ENCODE measurements at places on chromosomes 12 and 14.

DNA sequence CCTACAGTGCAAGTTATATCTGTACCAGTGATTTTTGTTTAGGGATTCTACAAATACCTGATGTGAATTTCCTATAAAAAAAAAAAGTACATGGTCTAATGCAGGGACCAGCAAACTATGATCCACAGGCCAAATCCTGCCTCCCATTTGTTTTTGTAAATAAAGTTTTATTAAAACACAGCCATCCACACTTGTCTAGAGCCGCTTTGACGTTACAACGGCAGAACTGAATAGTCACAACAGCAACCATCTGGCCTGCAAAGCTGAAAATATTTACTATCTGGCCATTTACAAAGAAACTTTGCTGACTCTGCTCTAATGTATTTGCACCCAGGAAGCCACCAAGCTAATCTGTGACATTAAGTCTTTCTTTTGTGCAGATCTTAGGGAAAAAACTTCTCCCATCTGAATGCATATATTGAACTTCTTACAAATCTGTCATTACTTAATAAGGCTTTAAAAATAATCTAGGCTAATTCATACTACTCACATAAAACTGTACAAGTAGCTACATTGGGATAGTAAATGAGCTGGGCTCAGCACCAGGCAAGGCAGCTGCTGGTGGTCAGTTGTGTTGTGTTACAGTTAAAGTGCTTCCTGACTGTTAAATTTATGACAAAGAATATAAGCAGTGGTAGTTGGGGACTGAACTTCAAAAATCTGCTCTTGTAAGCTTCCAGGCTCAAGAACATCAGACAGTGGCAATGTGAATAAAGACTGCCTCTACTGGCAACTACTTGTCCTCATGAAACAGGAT lies 303.3 kb downstream of the MED13L start:
- DNase-seq = no peak

- no peak for DNase-seq
Measured at GRCh38 chr14:65360144-65360784, 52.3 kb upstream of the FUT8 start.

DNA sequence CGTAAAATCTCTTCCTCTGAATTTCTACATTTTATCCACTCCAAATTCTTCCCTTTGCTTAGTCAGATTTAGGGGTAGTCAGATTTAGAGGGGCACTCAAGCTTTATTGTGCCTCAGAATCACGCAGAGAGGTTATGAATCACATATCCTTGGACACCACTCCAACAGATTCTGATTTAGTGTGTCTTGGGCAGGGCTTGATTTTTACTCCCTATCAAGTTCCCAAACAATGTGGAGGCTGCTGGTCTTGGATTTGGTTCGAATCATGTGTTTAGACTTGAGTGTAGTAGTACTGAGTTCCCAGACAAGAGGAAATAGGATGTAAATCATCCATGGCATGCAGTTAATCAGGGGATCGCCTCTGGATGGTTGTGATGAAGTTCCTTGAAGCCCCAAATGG lies 298.1 kb upstream of the CLEC14A start:
- peak; percentile 23 for DNase-seq

DNA sequence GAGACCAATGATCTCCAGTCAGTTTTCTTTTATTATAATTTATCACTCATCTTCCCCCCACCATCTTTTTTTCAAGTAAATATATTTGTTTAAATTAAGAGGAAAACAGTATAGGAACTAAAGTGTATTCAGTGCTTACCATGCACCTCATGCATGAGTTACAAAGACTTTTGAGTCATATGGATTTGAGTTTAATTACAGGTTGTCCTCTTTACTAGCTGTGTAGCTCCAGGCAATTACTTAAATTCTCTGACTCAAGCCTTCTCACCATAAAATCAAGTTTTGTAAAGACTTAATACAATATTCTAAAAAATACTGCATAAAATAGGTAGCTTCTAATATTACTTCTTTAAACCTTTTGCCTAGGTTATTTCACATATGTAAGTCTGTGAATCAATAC lies 251.3 kb downstream of the SLC16A7 start:
- DNase-seq = no peak

DNA sequence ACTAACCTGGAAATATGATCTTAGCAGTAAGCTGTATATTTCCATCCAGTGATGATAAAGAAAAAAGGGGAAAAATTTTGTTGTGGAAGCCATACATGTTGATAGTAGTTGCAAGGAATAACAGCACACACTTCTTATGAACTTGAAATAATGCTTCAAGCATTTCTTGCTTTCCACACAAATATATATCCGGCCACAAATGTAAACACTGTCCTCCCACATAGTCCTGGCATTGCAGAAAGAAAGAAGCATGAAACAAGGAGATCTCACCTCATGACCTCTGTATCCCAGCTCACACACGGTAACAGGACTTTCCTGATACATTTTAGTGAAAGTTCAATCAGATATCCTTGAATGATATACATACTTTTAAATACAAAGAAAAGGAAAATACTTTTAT lies 56.0 kb downstream of the LLPH start:
- DNase-seq = no peak

DNA sequence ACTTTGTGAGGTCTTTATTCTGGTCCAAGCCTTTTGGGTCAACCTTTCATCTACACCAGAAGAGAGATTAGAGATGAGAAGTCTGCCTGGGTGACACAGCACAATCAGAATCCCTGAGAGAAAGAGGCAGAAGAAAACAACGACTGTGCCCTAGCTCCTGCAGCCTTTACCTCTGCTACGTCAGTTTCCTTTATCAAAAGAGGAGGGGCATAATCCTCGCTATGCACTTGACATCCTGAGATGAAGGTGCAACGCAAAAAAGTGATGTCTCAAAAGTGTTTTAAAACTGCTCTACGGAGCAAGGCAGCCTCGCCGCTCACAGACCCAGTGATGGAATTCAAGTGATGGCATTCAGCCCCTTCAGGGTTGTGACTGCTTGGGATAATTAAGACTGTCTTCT lies 21.7 kb downstream of the ZDHHC22 start:
- DNase-seq = no peak

DNA sequence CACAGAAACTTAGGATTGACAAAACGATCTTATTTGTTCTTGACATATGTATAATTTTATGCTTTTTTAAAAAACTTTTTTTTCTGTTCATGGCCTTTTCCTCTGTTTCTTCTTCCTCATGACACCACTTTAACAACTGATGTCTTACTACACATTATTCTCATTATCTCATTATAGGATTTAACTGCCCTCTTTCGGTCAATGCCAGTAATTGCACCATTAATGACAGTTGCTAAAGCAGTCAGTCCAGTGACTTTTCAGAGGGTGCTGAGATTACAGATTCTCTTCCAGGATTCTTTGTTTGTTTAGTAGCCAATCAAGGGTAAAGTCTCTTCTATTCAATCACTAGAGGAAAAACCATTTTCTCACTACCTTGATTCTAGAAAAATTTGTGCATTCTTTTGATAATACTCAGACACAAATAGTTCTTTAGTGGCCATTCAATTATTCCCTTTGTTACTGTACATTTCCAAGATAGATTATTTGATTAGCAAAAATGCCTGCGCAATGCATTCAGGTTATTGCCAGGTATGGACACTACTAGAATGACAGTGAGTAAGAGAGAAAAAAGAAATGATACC lies 50.1 kb downstream of the KLRG1 start:
- peak; percentile 81 for DNase-seq

DNA sequence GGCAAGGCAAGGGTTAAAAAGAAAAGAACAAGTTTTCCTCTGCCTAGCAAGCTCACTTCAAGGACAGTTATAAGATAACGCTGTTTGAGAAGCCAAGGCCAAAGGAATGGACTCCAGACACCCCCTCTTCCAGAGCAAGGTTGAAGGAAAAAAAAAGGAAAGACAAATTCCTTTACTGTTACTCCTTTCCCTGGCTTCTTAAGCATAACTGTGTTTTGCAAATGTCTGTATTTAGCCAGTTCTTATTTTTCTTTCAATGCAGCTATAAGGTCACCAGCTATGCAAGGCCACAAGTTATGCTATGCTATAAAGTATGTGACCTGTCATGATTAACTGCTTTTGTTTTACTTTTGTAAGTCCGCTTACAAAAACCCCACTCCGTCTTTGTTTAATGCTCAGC lies 26.6 kb downstream of the ZNF410 start:
- DNase-seq = no peak

GRCh38 chr14:82759656-82760055 lies 1226.0 kb upstream of the SEL1L start:
- DNase-seq = no peak

- DNase-seq = no peak
Measured at GRCh38 chr12:79326663-79327062, 364.1 kb downstream of the PAWR start.

DNA sequence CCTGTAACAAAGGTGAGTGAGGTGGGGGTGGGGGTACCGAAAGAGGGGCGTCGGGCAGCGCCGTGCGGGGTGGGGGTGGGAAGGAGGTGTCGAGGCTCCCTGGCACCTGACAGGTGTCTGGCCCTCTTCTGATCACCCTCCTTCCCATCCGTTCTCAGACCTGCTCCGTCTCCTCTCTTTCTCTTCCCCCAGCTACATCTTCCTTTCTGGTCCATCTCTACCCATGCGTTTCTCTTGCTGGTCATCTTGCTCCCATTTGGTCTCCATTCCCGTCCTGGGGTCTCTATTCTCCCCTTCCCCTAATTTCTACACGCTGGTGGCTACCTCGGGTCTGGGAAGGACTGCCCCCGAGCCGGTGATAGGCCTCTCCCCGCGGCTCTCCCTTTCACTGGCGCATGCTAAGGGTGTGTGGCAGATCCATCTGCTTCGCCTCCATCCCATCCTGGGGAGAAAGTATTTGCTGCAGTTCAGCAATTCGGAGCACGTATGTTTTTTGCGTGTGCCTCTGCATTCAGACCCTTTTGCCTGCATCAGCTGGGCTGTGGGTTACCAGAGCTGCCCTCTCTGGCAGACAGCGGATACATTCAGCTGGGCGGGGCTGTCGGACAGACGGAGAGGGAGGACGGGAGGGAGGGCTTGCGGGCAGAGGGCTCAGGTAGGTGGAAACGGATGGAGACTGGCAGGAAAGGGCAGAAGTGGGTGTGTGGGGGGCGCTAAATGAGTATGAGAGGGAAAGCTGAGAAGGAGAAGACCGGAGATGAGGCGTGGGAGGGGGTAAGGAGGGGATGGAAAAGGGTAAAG lies 730 bp downstream of the CLSTN3 start:
- DNase-seq = peak; percentile 55

- DNase-seq = no peak
Measured at GRCh38 chr14:80764496-80764895, 177.0 kb downstream of the CEP128 start.

DNA sequence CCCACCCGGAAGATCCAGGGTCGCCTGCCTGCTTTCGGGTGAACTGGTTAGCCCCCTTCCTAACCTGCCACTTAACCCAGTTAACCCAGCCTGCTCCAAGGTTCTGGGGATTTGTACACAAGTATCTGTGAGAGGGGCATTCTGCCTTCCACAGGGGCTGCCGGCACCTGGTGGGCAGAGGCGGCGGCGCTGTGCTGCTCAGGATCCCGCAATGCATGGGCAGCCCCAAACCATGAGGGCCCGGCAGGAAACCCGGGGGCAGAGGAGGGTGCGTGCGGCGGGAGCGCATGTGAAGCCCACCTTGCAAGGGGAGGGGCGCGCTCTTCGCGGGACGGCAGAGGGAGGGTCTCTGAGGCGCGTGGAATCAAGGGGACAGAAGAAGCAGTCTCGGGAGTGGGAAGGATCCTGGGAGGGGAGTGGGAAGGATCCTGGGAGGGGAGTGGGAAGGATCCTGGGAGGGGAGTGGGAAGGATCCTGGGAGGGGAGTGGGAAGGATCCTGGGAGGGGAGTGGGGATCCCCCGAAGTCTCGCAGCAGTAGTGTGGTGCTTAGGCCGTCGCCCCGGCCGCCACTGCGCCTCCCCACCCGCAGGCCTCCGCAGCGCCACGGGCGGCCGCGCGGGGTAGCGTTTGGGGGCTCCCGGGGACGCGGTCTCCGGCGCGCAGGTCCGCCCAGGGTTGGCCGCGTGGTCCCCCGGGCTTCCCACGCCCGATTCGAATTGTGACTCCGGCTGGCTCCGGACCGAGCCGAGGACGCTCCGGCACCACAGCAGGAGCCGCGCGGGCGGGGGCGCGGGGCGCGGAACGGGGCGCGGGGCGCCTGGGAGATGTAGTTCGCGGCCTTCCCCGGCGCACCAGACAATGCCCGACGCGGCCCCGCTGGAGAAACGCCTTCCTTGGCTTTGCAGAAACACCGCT lies 4.9 kb upstream of the MTA1 start:
- DNase-seq = peak; percentile 91

DNA sequence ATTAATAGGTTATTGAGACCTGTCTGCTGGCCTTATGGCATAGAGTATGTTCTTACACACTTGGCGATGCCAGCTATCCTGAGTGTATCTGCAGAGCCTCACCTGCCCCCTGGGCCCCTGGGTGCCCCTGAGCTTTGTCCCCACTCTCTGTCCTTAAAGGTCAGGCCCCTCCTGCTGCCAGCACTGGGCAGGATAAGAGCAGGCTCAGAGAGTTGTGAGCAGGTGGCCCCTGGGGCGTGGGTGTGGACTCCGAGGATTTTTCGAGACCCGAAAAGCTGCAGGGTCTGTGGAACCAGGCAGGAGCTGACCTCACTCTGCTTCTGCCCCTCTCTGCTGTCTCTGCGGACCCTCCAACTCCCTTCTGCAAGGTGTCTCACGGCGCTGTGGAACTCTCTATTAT lies 8.2 kb downstream of the HIP1R start:
- DNase-seq = no peak

DNA sequence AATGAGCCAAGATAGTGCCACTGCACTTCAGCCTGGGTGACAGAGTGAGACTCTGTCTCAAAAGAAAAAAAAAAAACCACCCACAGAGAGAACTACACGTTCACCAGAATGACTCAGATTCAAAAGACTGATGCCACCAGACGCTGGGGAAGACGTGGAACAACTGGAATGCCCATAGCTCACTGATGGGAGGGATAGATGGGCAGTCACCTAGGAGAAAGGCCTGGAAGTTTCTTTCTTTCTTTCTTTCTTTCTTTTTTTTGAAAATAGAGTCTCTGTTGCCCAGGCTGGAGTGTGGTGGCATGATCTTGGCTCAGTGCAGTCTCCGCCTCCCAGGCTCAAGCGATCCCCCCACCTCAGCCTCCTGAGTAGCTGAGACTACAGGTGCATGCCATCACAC lies 10.0 kb upstream of the KLC1 start:
- no peak for DNase-seq

DNA sequence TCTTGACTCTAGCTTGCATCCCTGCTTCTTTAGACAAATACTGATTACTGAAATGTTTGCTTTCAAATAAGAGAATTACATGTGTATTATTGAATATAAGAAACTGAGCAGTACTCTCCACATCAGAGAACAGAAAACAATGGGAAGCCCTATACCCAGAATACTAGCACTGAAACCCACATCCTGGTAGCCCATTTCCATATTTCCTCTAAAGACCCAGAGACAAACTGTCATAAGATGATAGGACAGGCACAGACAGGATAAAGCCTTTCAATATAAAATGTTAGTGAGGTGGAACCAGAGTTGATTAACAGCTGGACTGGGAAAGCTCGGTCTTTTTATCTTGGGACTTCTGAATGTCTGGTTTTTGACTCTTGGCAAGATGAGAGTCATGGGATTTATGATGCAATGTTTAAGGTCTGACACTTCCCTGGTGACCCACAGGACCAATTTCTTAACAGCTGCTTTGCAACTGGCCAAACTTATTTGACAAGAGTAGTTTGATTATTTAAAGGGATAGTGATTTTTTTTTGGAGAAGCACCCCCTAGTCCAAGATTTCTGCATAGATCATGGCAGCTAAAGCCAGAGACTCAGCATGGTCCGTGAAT lies 166.9 kb upstream of the ATXN7L3B start:
- no peak for DNase-seq
